ENCODE measurements at places on chromosomes 16 and 17.

GRCh38 chr16:79081297-79082066 is 519.1 kb downstream of the MAF start:
- no peak for DNase-seq

GRCh38 chr17:52041123-52041617 is 117.3 kb downstream of the CA10 start:
- DNase-seq, result no peak

- no peak for DNase-seq
Measured at GRCh38 chr17:73060721-73061120, 31.8 kb downstream of the SLC39A11 start.

- no peak for DNase-seq
Measured at GRCh38 chr16:22216191-22216831, 10.2 kb downstream of the EEF2K start.

GRCh38 chr17:73317513-73318426 is 6.0 kb upstream of the CDC42EP4 start:
- DNase-seq, result no peak

GRCh38 chr16:21560462-21560861 is 38.9 kb upstream of the METTL9 start:
- DNase-seq, result no peak

Data from stimulated activated CD8-positive, alpha-beta memory T cell treated with anti-CD3 and anti-CD28 coated beads, Interleukin-4, amount 100 ng/mL, for 1 hour (primary cell).